ENCODE measurements at places on chromosomes 4 and X.

GRCh38 chr4:55186700-55187099 is 61.3 kb upstream of the KDR start:
- no peak for DNase-seq

GRCh38 chrX:124619710-124620109 is 273.3 kb downstream of the SH2D1A start:
- DNase-seq = no peak

DNA sequence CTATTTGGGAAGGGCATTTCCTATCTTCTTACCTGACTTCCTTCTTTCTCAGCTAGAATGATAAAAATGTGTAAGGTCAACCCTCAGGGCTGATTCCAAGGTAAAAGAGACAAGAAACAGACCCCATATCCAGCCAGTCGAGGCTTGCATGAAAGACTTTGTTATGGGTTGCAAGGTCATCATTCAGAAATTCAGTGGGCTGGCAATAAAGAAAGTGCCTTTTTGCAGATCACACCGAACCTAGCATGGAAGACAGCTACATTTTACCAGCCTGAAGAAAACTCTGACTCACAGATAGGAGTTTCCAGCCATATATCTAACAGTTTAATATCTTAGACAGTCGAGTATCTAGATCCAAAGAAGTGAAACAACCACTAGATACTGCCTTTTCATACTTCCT is 87.4 kb downstream of the PDGFC start:
- no peak for DNase-seq

GRCh38 chr4:39467464-39467863 is 8.6 kb downstream of the LIAS start:
- no peak for DNase-seq

DNA sequence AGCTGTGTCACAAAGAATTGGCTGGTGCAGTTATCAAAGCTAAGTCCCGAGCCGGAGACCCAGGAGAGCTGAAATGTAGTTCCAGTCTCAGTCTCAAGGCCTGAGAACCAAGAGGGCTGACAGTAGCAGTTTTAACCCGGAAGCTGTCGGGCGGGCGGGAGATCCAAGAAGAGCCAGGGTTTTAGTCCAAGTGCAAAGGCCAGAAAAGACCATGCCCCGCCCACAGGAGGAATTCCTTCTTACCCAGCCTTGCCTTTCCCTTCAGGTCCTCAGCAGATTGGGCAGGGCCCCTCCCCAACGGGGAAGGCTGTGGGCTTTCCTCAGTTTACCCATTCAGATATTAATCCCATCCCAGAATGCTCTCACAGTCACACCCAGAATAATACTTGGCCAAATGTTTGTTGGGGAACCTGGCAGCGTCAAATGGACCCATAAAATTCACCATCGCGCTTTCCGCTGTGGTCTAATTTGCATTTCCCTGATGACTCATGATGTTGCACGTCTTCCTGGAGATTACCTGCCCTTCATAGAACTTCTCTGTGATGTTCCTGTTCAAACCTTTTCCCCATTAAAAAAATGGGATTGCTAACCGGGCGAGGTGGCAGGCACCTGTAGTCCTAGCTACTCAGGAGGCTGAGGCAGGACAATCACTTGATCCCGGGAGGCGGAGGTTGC is 16.2 kb downstream of the MAEA start:
- DNase-seq = no peak

GRCh38 chr4:72295966-72296557 is 264.3 kb downstream of the NPFFR2 start:
- DNase-seq = peak; percentile 30

DNA sequence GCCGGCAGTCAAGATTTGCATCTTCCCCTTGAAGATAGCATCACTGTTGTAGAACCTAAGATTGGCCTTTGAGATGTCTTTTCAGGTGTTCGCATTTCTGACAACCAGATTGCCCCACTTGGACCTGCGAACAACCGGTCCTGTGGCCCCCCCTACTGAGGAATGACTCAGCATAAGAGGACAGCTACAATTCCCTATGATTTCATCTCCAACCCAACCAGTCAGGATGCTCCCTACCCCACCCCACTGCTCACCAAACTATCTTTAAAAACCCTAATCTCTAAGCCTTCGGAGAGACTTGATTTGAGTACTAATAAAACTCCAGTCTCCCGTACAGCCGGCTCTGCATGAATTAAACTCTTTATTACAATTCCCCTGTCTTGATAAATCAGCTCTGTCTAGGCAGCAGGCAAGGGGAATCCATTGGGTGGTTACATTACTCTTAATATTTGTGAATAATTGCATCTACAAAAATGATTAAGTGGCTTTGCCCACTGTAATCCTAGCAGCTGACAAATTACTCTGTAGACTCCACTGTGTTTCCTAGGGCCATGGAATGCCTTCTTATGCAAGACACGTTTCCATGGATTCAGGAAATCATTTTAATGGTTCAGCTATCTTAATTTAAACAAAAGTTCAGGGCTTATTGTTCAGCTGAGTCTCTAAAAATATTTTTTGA is 95.4 kb downstream of the GPR143 start:
- peak; percentile 55 for DNase-seq

DNA sequence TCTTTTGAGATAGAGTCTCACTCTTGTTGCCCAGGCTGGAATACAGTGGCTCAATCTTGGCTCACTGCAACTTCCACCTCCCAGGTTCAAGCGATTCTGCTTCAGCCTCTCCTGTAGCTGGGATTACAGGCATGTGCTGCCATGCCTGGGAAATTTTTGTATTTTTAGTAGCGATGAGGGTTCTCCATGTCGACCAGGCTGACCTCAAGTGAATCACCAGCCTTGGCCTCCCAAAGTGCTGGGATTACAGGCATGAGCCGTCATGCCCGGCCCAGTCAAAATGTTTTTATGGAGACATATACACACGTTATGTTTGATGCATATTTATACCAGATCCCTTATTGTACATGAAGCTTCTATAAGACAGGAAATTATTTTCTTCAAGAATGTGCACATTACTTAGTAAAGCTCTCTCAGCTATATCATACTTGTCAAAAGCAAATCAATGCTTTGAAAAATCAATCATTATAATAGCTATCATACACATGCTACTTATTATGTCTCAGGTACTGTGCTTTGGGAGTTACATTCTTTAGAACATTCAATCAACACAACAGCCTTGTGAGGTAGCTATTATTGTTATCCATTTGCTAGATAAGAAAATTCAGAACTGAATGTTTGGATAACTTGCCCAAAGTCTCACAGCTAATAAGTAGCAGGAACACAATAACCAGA is 269.2 kb downstream of the FSTL5 start:
- no peak for DNase-seq

DNA sequence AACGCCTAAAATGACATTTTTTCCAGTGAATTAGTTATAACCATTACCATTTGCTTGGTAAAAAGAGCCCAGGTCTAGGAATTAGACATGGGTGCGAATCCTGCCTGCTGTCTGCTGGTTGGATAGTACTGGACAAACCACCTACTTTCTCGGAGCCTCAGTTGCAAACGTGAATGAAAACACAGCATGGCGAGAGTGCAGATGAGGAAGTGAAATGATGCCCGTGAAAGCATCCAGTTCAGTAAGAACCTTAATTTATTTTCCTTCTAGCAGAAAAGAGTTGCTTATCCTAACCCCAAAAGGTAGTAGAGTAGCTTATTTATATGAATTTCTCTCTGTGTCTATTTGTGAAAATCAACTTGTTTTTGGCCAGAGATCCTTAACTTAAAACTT is 171.4 kb upstream of the GALNT7 start:
- DNase-seq = no peak

- DNase-seq = peak; percentile 31
Observed at GRCh38 chr4:113539408-113539807, 222.1 kb downstream of the CAMK2D start.
